Fibroblast of upper back skin (primary cell): ENCODE measurements at places on chromosomes 1 and 21.

GRCh38 chr21:34537838-34538237 lies 25.8 kb upstream of the KCNE1 start:
- peak; percentile 45 for DNase-seq

- peak; percentile 35 for DNase-seq
Observed at GRCh38 chr1:204791453-204792353, 79.0 kb upstream of the NFASC start.

DNA sequence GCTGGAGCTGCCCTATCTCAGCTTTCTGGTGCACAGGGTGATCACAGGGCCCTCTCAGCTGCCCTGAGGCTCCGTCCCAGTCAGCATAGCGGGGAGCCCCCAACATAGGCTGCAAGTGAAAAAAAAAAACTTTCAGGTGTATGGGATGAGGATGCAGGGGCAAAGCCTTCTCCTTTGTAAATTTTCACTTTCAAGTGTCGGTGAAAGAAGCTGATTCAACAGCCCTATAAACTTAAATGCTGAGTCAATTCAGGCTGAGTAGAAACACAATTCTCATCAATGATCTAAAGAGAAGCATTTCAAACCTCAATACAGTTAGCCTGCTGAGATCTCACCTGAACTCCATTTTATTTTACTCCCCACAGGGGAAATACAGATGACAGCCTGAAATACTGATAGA lies 171.2 kb downstream of the SEC16B start:
- no peak for DNase-seq

DNA sequence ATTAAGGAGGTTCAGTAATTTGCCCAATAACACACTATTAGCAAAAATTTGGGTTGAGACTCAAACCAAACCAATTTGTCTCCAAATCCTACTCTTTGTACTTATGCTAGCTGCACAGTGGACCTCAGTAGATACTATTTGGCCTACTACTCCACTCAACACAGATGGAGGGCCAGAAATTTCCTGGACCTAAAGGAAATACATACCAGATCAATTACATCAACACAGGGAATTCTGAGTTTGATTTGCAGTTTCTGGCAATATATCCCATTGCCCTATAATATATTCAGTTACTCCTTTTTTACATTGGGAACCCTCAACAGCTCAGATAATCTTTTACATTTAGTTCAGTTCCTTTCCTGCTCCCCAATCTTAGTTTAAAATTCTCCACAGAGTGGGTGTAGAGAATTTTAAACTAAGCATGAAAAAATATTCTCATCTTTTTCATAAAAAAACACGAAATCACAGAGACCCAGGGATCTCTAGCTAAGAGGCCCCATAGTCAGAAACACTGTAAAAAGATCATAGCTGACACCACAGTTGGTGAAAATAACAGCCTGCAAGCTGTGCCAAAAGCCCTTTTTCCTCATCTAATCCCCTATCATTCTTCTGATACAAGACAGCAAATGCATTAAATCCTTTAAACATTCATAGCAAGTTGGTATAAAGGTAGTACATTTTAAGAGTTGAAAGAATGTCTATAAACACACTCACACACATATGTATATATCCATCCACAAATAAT lies 317.7 kb upstream of the ESRRG start:
- DNase-seq = peak; percentile 60

- DNase-seq = no peak
Observed at GRCh38 chr1:53643041-53643880, 95.7 kb downstream of the GLIS1 start.

DNA sequence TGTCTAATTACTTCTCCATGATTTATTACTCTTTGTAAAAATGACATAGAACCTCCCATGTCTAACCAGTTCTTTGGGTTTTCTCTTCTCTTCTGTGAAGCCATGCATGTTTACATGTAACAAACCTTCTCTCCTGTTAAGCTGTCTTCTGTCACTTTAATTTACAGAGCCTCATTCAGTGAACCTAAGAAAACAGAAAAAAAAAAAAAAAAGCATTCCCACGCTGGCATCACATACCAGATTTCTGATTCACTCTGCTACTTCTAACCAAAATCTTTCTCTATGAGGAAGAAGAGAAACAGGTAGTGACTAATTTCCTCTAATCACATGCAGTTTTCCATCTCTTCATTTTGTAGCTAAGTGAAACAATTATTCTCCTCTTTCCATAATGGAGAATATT lies 141.4 kb upstream of the CXADR start:
- no peak for DNase-seq

- DNase-seq = no peak
Observed at GRCh38 chr21:33752260-33752659, 110.0 kb downstream of the ITSN1 start.

DNA sequence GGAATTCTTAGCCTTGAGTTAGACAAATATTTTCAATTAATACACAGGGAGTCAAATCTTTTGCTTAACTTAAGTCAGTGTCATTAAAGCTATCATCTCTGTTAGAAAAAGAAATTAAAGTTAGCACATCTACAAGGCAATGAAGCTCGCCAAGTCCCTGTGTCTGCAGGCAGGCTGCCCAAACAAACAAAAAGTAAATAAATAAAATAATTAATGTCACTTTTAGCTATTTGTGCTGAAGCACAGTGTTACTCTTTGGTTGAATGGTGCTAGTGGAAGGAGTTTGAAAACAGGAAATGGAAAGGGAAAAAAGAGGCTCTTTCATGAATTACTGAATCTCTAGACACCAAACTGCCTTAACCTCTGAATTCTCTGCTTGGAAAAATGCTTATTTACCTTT lies 37.1 kb upstream of the COL11A1 start:
- no peak for DNase-seq

GRCh38 chr1:247429496-247429895 lies 13.5 kb downstream of the NLRP3 start:
- DNase-seq = no peak

DNA sequence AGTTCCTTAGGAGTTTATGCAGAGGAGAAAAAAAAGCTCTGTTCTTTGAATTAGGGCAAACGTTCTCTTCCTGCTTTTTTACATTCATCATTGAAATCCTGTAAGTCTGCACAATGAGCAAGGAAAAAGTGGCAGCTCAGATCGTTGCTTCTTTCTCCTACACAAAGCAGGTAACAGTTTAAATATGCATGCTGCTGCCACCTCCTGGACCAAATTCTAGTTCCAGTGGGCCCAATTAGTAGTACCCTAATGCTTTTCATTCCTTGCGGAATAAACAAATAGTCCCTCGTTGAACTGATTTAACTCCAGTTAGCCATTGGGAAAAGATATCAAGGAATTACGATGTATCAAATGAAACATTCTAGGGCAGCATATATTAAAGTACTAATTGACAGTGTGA lies 20.1 kb downstream of the YTHDF2 start:
- DNase-seq = no peak

- DNase-seq = peak; percentile 71
Observed at GRCh38 chr1:206911064-206911663, 10.6 kb downstream of the FCMR start.

DNA sequence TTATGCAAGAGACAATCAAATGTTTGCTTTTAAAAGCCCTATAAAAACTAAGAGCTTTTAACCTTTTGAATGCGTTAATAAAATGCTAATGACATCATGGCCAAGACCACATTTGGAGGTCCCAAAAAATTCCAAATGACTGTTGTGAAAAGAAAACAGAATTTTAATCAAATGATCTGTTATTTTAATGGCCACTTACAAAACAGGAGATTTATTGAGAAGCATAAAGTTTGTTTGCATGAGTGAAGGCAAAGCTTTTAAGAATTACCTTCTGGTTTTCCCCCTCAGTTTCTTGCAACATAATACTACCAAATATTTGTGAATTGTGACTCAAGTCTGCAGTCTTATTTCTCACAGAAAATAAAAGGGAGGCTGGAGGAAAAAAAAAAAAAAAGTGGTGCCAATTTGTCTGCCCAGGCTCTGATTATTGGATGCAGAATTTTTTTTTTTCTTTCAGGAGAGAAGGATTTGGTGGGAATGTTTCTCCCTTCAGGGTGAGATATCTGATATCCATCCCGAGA lies 60.7 kb downstream of the GORAB start:
- no peak for DNase-seq

- DNase-seq = no peak
Observed at GRCh38 chr1:245216366-245217115, 61.8 kb downstream of the KIF26B start.

DNA sequence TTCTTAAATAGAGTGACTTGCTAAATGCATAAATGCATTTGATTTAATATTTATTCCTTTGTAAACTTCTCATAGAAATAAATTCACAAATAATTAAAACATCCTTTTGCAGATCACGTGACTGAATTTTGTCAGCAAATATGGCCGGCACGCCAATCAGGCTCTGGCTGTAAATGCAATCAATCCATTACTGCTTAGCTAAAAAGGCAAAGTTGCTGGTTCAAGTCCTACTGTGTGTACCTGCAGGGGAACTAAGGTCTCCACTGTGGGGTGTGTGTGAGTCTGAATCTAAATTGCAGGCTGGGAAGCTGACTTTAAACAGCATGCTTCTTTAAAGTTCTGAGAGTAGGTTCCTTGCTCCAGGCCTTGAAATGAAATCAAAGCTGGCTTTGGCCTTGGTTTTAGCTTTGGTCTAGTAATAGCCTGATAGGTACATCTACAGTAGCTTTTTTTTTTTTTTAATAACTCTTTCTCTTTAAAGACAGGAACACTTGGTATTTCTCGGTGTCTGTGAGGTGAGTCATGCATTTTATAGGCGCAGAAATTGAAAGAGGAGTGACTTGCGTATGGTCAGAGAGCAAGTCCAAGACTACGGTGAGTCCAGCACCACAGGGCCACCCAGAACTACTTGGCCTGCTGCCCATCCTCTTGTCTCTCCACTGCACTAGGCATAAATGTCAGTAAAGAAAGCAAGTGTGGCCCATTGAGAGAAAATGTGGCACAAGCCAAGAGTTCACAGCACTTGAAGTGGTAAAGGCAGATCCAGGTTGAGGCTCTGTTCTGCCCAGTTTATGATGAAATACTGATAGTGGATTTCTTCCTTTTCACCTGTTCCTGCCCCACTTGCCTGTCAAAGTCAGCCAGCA lies 36.2 kb upstream of the LYST start:
- peak; percentile 87 for DNase-seq

GRCh38 chr21:25025596-25025995 lies 581.7 kb downstream of the MRPL39 start:
- DNase-seq = no peak

GRCh38 chr1:18947570-18947969 lies 8.9 kb downstream of the IFFO2 start:
- no peak for DNase-seq

DNA sequence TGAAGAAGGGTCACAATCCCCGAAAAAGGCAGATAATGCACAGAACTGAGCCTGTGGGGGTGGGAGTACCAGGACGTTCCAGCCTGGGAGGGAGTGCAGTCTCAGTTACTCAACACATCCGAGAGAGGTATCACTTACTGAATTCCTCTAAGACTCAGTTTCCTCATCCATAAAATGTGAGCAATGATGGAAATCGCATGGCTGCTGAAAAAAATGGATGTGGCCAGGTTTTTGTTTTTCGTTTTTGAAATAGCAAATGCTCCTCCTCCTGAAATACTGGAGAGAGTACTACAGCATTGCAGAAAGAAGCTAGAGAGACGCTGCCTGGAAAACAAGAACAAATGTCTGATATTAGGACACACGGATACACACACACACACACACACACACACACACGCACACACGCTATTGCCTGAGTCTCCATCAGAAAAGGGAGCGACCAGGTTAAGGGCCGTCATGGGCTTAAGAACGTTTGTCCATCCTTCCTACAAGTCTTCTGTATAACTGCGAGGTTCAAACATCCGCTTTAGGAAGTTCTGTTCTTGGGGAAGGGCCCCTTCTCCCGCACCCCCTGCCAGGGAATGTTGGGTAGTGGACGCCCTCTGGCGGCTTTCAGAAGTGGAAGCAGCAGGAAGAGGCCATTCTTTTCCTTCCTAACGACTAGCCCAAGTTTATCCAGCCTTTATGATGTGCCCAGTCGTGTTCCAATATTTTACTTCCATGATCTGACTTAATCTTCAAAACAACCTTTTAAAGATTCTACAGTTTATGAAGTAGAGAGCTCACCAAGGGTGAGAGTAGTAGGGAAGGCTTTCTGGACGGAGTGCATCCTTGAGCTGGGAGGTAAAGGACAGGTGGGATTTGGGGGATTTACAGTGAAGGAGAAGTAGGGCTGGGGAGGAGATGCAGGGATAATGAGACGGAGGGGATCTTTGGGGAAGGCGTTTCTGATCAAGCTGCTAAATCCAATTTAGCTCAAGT lies 699 bp upstream of the NES start:
- DNase-seq = peak; percentile 86

DNA sequence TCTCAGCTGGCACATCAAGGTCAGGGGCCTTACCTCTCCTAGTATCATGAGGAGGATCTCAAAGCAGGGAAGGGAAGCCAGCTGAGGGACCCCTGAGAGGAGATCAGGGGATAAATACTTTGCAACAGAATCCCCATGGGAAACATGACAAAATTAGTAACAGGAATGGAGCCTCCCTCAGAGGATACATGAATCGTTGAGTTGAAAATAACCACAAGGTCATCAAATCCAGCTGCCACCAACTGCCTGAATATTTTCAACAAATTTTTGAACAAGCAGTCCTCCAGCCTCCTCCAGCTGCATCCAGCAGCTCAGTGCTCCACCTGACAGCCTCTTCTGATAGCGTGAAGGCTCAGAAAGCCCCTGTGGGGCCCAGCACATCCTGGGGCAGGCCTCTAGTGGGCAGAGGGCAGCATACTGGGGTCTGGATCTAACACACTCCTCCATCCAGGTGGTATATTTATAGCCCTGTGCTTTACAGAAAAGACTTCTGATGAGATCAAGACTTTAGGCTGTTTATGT lies 404.3 kb downstream of the NTNG1 start:
- peak; percentile 9 for DNase-seq

DNA sequence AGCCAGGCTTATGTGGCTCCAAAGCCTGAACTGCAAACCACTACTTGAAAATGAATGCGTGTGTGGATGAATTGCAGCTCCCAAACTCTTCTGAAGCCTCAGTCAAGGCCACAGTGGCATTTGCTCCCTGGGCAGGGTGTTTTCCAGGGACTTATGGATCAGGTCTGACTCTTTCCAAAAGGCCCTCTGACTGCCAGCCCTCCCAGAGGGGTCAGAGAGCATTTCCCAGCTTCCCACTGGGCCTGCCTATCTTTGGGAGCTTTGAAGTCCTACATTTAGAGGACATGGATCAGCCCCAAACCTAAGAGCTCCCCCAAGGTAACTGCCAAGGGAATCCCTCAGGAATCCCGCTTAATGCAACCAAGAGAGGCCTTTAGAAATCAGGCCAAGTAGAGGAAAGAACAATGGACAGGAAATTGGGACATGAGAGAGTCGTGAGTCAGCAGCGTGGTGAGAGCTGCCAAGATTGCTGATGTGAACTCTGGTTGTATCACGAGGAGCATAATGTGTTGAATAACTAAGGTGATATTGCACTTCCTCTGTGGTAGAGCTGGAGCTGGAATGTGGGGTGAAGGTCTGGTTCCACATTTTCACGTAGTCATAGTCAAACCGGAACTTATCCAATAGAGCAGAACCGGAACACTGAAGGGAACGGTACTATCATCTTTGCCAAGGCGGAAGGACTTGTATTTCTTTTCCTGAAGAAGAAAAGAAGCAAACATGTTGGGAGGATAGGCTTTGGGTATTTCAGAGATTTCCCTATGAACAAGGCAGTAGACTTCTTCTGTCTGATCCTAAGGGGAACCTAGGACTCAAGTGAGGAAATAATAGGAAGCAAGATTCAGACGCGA lies 99.4 kb upstream of the JUN start:
- DNase-seq = peak; percentile 97
